Amygdala (tissue), 56 donors: ENCODE measurements at places on chromosomes 7 and 10.

GRCh38 chr7:101104799-101105198 is 19.5 kb downstream of the TRIM56 start:
- no peak for DNase-seq

DNA sequence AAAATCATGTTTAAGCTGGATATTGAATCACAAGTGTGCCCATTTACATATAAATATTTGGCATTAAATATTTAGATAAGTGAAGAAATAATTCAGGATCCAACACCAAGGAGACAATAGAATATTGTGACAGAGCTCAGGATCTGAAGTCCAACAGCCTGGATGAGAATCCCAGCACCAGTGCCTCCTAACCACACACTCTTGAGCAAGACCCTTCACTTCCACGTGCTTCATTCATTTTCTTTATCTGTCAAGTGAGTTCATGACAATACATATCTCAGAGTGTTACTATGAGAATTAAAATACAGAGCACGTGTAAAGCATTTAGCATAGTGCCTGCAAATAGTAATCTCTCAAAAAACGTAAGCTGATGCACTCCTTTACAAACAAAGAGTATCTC is 78.4 kb upstream of the IKZF1 start:
- DNase-seq, result no peak

DNA sequence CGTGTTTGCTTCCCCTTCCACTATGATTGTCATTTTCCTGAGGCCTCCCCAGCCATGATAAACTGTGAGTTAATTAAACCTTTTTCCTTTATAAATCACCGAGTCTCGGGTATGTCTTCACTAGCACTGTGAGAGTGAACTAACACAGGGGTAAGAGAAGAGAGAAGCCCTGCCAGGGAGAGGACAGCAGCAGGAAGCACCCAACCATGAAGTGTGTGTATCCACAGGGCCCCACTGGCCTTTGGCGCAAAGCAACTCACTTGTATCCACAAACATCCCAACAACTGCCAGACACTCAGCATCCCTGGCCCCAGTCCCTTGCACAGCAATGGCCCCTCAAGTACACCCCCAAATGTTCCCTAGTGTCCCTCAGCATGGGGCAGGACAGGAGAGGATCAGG is 115.1 kb downstream of the MAD1L1 start:
- DNase-seq, result no peak

GRCh38 chr10:96338279-96338925 is 20.4 kb downstream of the OPALIN start:
- no peak for DNase-seq

DNA sequence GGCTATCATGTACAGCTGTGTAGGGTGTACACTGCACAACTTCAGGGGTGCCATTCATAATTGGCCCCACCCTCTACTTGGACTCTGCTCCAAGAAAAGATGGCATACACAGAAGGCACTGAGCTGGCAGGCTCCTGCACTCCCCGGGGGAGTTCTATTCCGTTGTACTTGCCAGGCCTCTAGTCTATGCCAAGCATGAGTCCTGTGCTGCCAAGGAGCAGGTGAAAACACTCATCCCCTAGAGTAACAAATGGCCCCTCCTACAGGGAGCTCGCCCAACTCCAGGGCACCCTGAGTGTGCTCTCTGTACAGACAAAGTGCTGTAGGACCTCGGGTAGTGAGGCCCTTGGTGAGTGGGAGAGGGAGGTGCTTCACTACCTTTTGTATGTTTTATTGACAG is 127.2 kb downstream of the SLIT1 start:
- DNase-seq, result no peak

- DNase-seq, result no peak
Observed at GRCh38 chr10:129586898-129587443, 119.9 kb downstream of the MGMT start.

DNA sequence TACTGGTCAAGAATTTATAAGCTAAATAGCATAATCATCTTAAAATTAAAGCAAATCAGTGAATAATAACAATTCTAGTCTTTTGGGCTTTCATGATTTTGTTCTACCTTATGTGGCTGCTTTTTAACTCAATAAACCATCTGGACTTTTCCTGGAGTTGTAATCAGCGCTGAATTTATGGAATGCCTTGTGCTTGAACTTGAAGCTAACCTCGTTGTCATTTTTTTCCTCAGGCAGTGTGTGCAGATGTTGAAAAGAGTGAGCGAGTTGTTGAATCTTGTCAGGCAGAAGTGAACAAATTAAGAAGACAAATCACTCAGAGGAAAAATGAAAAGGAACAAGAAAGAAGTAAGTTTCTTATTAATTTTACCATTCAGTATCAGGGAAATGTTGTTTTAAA is 29.5 kb downstream of the ABRAXAS2 start:
- DNase-seq, result no peak

GRCh38 chr7:55131142-55131929 is 112.5 kb downstream of the EGFR start:
- DNase-seq, result no peak

- DNase-seq, result peak; percentile 70
Observed at GRCh38 chr10:24952707-24953645, 570 bp upstream of the PRTFDC1 start.

DNA sequence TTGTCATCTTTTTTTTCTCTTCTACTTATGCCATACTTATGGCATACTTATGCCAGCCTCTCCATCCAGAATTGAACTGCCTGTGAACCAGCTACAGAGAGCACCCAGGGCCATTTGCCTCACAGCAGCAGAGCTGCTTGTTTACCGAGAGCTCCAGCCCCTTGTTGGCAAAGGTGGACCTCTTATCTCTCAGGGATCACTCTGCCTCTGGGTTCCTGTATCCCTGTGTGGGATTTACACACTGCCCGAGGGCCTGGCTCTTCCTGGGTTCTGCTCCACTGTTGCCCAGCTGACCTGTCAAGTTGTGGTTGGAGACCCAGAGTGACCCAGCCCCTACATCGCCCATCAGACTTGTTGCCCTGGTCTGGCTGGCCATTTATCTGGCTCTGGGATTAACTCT is 22.3 kb downstream of the MRPS33 start:
- DNase-seq, result no peak

- DNase-seq, result no peak
Observed at GRCh38 chr10:107546284-107546683, 381.8 kb upstream of the SORCS1 start.

- no peak for DNase-seq
Observed at GRCh38 chr10:122086416-122087240, 97.7 kb downstream of the TACC2 start.

- DNase-seq, result no peak
Observed at GRCh38 chr7:125899577-125899976, 970.0 kb upstream of the POT1 start.

DNA sequence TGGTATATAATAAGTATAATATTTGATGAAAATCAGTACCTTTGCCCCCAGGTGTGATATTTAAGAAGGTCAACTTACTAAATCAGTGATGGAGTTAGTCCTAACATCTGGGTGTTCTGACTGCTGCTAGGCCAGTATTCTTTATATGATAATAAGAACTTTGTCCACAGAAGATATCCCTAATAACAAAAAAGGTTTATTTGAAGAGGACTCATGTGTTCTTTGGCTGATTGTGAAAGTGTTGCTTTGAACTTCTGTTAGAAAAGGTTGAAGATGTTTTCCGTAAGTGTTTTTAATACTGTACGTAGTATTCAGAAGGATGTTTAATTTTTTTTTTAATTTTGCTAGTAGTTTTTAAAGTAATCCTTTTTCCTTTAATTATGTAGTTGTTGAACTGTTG is 10.2 kb downstream of the PTEN start:
- no peak for DNase-seq

- DNase-seq, result no peak
Observed at GRCh38 chr10:131848741-131849590, 51.8 kb upstream of the PPP2R2D start.

GRCh38 chr7:127486654-127487053 is 94.1 kb upstream of the ZNF800 start:
- no peak for DNase-seq

- no peak for DNase-seq
Observed at GRCh38 chr7:127938588-127938987, 92.6 kb downstream of the LRRC4 start.

- DNase-seq, result no peak
Observed at GRCh38 chr7:101957744-101958525, 140.5 kb downstream of the CUX1 start.

- no peak for DNase-seq
Observed at GRCh38 chr7:75740846-75741497, 2.2 kb upstream of the HIP1 start.

GRCh38 chr7:12211711-12212485 is 804 bp downstream of the TMEM106B start:
- no peak for DNase-seq

DNA sequence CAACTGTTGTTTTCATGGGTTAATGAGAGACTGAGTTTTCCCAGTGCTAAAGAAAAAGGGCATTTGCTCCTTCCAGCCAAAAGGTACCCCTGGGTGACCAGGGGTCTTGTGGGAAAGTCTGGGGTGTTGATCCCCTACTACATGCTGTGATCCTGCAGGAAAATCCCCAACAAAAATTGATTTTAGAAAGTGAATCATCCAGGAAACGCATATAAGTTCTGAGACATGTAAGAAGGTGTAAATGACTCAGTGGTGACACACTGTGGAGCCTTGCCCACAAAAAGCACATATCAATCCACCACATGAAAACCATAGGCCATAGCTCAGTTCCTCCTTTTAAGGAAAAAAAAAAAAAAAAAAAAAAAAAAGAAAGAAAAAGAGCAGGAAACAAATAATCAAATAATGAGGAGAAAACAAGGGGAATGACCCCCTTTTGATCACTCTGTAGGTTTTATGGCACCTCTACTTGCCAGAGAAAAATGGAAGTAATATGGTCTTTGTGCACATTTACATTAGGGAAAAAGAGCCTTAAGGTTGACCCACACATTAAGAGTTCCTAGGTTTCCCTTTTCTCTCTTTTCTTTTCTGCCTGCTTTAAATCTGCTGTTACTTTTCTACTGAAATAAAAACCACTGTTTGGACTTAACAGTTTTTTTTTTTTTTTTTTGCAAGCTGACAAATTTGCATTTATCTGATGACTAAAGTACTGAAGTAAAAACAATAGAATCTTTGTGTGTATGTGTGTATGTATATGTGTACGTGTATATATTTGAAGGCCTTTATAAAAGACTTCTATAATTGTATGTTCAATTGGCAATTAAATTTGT is 386.0 kb downstream of the KIF20B start:
- no peak for DNase-seq
